NCI-H2029 treated with DMSO at 0.1 percent for 48 hours (cell line): ENCODE measurements at places on chromosomes 4 and X.

DNA sequence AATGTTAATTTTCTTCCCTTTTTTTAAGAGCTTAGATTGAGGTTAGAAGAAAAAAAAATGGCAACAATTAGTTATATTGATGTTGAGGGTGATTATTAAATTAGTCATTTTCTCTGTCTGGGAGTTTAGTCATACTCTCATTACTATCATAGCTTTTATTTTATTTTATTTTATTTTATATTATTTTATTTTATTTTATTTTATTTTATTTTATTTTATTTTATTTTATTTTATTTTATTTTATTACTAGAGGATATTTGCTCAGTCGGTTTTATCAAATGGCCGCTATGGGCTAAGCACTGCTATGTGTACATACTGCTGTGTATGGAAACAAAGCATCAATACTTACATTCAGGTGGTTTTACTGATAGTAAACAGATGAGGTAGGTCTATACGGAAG, 239.5 kb downstream of the RAPGEF2 start:
- DNase-seq: no peak

DNA sequence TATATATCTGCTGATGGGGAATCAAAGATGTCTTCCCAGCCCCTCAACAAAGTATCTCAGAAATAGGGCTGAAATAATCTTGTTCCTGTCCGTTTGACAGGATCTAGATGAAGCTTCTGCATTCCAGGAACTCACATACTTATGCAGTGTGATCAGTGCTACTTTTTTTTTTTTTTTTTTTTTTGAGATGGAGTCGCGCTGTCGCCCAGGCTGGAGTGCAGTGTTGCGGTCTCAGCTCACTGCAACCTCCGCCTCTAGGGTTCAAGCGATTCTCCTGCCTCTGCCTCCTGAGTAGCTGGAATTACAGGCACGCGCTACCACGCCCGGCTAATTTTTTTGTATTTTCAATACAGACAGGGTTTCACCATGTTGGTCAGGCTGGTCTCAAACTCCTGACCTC, 36.4 kb downstream of the DHX15 start:
- DNase-seq: no peak

GRCh38 chr4:80333121-80333520, 2.4 kb upstream of the CFAP299 start:
- no peak for DNase-seq

- DNase-seq: no peak
Observed at GRCh38 chr4:13137390-13137789, 346.8 kb downstream of the RAB28 start.

DNA sequence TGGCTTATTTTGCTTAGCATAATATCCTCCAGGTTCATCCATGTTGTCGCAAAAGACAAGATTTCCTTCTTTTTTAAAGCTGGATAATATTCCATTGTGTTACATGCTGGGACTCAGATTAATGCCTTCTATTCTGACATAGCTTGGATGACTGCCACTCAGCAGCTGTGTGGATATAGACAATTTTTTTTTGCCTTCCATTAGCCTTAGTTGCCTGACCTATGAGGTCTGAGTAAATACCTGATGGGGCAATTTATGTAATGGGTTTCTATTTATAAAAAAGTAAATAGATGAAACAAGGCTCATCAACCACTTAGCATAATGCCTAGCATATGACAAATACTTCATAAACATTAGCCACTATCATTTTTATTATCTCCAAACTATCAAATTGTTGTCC, 515.4 kb downstream of the ZNF674 start:
- DNase-seq: peak; percentile 68

GRCh38 chr4:32184186-32184585, 1464.0 kb downstream of the PCDH7 start:
- DNase-seq: no peak

- DNase-seq: peak; percentile 31
Observed at GRCh38 chrX:70219938-70220764, 14.3 kb upstream of the AWAT1 start.

DNA sequence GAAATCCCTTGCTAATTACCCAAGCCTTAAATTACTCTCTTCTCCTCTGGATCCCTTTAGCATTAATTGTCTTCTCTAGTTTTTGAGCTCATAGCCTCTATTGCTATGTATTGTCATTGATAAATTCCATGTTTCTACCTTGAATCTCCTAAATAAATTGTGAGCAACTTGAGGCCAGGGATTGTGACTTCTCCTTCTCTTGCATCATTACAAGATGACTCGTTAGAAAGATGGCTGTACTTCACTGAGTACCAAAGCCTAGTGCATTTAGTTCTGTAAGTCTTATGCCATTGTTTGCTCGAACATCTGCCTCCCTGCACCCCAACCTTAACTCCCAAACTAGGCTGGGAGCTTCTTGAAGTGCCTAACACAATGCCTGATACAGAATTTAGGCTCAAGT, 15.3 kb downstream of the VSIG4 start:
- no peak for DNase-seq

- DNase-seq: no peak
Observed at GRCh38 chr4:183906489-183906738, 1.3 kb downstream of the STOX2 start.

DNA sequence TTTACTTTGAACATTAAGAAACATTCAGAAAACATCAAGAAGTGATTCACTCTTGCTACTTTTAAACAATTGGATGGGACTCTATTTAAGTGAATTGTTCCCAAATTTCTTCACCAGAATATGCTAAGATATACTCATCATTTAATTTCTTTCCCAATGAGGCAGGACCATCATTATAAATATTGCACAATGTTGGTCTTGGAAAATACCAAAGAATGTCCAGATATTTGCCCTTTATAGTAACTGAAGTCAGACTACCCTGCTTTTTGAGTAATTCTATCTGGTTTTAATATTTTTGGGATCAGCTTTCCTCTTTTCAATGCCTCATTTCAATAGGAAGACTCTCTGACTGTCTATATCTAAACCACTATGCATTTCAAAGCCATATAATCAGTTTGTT, 129.4 kb upstream of the TENM3 start:
- DNase-seq: no peak

GRCh38 chrX:18424482-18425198, 768 bp upstream of the CDKL5 start:
- no peak for DNase-seq

DNA sequence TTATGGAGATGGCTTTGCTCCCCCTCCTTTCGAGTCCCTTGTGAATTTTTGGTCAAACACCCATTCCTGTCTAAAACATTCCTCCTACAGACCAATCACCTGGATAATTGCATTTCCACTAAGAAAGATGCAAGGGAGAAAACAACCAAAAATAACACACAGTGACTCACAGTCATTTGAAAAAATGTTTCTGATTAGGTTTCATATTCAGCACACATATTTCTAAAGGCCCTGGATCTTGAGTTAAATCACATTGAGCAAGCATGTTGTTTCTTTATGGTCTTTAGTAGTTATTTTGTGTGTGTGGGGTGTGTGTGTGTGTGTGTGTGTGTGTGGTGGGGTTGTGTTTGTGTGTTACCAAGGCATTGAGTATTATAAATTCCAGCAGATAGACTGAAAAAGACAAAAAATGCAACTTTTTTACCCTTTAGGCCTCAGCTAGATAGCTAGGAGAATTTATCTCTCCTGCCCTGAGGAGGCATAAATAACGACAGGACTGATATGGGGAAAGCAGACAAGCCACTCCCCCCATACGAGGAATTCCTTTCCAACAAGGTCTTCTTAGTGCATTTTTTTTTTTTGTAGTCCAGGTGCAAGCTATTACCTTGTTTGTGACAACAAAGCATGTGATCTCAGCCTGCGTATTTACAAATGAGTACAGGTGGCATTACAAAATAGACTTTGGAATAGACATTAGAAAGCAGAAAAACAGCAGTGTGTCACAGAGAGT, 265.4 kb upstream of the ADGRL3 start:
- DNase-seq: no peak

DNA sequence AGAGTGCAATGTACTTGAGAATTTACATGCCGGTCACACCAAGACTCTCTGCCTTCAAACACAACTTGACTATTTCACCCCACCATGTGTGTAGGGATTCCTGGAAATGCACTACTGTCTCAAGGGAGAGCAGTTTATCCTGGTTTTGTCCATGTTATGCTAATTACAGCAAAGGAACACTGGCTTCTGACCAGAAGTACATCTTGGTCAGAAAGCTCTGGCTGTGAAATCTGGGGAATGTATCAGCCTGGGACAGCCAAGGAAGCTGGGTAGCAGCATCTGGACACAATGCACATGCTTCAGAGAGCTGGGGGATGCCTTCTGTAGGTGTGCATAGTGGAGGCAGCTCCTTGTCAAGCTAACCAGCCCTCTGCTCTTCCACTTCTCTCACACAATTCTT, 1432.6 kb upstream of the TENM3 start:
- no peak for DNase-seq

DNA sequence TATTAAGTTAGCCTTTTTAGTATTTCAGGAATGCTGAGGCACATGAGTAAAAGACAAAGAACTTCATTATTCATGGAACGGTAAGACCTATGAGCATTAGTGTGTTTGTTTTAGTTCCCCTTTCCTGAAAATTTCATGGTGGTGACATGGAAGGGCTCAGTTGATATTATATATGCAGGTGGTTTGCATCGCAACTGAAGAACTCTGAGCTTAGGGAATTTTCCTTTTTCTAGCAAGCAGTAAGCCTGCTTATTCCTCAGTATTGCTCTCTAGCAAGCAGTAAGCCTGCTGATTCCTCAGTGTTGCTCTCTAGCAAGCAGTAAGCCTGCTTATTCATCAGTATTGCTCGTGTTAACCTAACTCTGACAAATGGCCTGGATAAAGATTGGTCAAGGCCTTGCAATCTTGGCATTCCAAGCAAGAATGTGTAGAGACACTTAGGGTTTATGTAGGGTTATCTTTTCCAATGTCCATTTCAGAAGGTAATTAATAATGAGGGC, 37.7 kb upstream of the MAGEB18 start:
- DNase-seq: no peak

DNA sequence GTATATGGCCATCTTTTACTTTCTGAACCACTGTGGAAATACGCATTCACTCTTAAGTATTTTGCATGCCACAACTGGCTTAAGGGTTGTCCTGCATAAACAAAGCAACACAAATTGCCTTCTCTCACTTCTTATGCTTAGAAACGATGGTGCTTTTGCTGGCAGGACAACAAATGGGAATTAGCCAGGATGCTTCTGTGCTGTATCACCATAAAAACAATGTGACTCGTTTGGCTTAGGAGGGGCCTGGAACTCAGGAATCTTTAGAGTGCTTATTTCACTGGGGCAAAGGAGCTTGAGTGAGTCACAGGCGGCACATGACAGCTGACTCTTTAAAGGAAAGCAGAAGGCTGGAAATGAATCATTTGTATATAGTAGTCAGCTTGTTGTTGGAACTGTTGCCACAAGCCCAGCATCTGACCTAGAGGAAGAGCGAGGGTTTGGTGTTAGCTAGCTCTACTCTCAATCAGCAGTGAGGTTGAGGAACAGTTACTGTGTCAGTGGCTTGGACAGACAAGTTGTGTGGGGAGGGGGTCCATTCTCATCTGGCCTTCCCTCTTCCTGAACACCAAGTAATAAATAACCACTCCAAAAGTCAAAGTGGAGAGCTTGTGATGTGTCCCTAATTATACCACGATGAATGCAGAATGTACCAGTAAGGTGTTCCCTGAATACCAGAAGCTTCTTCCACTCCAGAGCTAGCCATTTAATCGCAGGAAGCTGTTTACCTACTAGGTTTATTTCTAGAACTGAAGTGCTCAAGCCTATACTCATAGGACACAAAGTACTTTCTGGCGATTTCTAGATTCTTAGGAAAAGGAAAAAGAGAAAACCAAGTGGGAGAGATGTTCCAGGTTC, 293.1 kb downstream of the CAMK2D start:
- DNase-seq: no peak

- DNase-seq: no peak
Observed at GRCh38 chr4:26863512-26863911, 2.9 kb downstream of the STIM2 start.

DNA sequence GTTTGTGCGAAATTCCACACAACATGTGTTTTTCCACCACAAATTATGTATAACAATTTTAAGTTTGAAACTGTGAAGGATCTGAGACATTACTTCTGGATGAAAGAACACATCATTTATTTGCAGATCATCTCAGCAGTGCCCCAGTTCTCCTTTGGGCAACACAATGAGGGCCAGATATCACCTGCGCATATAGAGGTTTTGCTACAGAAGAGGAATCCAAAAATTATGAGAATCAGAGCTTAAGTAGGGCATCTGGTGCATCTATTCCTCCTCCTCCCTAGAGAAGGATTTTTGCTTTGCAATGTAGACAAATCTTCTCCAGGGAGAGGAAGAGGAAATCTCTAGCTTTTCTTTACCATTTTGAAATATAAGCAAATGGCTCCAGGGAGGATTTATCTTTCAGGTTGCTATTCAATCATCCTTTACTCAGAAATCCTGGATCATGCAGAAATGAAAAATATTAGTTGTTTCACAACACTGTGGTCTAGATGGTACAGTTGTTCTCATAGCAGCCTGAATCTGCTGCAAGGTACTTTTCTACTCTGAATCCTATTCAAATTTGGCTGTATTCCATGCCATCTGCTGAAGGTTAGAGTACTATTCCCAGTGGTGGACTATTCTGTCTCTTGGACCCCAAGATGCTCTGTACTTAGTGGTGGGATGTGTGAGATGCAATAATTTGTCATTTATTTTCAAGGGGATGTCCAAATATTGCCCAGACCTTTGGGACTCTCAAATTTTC, 132.1 kb downstream of the SNCA start:
- no peak for DNase-seq

DNA sequence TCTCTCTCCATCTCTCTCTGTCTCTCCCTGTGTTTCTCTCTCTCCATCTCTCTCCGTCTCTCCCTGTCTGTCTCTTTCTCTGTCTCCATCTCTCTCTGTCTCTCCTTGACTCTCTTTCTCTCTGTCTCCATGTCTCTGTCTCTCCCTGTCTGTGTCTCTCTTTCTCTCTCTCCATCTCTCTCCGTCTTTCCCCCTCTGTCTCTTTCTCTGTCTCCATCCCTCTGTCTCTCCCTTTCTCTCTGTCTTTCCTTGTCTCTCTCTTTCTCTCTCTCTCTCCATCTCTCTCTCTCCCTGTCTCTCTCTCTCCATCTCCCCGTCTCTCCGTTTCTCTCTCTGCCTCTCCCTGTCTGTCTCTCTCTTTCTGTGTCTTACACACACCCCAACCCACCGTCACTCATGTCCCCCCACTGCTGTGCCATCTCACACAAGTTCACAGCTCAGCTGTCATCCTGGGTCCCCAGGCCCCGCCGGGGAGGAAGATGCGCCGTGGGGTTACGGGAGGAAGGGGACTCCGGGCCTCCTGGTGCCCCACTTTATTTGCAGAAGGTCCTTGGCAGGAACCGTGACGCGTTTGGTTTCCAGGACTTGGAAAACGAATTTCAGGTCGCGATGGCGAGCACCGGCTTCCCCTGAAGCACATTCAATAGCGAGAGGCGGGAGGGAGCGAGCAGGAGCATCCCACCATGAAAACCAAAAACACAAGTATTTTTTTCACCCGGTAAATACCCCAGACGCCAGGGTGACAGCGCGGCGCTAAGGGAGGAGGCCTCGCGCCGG, 1.2 kb upstream of the SHOX start:
- DNase-seq: no peak

DNA sequence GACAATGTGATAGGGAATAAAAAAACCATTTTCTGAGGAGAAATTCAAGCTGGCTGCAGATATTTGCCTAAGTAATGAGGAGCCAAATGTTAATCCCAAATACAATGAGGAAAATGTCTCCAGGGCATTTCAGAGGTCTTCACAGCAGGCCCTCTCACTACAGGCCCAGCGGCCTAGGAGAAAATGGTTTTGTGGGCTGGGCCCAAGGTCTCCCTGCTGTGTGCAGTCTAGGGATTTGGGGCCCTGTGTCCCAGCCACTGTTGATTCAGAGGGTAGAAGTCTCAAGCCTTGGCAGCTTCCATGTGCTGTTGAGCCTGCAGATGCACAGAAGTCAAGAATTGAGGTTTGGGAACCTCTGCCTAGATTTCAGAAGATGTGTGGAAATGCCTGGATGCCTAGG, 778.7 kb downstream of the CENPC start:
- DNase-seq: no peak
